HCT116 (cell line): ENCODE measurements at places on chromosomes 4 and X.

DNA sequence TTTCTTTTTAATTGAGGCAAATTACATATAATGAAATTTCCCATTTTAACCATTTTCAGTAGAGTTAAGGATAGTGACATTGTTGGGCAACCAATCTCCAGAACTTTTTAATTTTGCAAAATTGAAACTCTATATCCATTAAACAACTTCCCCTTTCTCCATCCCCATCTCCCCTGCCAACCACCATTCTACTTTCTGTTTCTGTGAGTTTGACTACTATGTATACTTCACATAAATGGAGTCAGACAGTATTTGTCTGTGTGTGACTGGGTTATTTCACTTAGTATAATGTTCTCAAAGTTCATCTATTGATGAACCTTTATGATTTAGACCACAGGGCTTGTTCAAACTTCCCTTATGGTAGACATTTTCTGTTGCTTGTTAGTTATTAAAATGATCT lies 364.5 kb upstream of the MAD2L1 start:
- no peak for DNase-seq

DNA sequence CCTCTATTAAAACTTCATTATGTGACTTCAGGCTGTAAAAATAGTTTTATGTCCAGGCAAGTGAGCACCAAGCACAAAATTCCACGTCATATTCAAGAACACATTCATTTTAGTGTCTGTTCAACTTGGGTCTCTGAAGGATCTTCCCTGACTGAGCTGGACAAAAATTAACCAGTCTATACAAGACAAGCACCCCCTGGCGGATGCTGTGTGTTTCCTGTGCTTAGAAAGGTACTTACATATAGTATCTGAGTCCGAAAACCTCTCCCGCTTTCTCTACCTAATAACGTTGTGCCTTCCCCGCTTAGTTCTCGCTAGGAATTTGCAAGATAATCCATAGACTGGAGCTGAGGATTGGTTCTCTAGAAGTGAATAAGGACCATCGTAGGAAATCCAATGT lies 2214.5 kb upstream of the TENM3 start:
- DNase-seq = peak; percentile 33

GRCh38 chrX:64571011-64571410 lies 175.8 kb upstream of the MTMR8 start:
- no peak for DNase-seq

DNA sequence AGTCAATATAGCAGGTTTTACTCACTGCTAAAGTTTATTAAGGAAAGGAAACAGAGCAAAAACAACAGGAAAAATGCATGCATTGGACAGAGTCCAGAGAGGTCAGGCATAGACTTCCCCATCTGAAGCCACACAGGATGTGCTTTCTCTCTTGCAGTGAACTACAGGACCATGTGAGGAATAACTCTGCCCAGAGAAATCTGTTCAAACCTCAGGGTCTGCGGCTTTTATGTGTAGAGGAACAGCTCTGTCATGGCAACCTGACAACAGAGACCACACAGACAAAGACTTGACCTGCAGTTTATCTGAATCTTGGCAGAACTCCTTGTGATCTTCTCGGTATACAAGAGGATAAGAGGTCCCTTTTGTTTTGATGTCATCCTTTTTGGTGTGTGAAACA lies 46.3 kb upstream of the LONRF3 start:
- no peak for DNase-seq

DNA sequence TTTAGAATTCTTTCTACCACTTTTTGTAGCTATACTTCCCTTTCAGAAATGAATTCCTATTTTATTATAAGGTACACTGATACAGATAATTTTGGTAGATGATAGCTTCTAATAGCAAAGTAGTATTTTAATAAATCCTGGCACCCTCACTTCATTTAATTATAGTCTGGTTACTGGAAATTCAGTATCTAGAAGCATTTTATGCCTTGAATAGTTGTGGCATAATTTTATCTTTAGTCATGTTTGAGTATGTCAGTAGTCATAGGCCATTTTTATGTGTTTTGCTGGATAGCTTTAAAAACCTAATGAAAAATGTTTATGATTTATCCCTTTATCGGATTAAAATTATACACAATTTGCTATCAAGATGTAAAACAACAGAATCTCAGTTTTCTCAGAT lies 92.3 kb downstream of the DIAPH2 start:
- DNase-seq = no peak

DNA sequence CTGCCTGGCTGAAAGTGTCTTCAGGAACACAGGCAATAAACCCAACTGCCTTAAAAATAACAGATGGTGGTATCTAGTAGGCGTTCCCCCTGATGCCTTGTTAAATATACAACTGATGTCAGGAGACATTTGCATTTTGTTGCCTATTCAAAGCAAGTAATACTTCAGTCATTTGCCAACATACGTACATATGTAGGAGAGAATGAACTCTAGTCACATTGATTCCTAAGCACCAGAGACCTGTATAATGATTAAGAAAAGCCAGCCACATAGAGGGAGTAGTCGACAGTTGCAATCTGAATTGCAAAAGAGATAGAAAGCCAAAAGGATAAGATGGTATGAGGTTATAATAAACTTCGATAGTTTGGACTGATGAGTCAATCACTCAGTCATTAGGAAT lies 191.0 kb upstream of the EMCN start:
- DNase-seq = no peak

- no peak for DNase-seq
These were observed 56.7 kb upstream of the ADGRL3 start for GRCh38 chr4:61143461-61143860.

DNA sequence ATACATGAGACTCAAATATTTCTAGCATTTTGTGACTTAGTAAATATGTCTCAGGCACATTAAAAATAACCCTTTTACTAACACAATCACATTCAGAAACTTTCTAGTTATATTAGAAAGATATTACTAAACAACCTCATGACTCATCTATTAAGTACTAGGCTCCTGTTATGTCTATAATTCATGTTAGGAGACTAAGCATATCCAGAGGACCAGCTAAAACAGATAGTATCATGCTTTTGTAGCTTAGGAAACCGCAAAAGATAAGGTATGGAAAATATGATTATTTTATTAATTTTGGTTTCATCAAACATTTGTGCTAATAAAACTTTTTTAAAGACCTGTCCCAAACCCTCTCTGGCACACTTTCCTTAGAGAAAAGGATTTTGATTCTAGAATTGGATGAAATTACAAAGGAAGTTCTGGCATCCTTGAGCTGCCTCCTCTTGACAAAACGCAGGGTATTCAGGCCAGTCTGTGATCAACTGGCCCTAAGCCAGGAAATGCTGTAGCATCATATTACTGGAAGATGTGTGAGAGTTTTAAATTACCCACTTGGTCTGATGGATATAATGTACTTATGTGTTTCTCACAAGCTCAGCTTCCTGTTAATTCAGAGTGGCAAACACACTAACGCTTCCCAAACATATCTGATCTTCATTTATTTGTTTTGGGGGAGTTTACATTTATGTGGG lies 60.4 kb downstream of the NRK start:
- no peak for DNase-seq

- no peak for DNase-seq
These were observed 40.1 kb upstream of the GPR78 start for GRCh38 chr4:8540072-8540471.

- DNase-seq = no peak
These were observed at the start of gene MAOA for GRCh38 chrX:43656005-43656494. Gene MAOA (plus strand): TSS chrX:43656299. CDS start chrX:43656342, 43 bp downstream.

DNA sequence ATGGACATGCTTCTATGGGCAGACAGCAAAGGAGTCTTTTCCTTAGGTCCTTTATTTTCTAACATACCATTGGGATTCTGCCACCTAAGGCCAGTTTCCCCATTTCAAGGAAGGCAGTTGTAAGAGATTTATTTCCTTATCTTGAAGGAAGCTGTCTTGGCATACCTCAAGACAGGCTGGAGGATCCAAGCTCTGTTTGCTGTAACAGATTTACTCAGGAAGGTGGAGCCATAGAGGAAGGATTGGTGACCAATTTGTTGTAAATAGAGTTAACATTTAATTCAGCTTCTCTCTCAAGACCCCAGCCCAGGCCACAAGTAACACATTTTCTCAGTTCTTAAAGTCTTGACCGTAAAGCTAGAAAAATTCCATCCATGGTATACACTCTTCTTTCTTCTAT lies 131.6 kb upstream of the TENM3 start:
- DNase-seq = no peak

DNA sequence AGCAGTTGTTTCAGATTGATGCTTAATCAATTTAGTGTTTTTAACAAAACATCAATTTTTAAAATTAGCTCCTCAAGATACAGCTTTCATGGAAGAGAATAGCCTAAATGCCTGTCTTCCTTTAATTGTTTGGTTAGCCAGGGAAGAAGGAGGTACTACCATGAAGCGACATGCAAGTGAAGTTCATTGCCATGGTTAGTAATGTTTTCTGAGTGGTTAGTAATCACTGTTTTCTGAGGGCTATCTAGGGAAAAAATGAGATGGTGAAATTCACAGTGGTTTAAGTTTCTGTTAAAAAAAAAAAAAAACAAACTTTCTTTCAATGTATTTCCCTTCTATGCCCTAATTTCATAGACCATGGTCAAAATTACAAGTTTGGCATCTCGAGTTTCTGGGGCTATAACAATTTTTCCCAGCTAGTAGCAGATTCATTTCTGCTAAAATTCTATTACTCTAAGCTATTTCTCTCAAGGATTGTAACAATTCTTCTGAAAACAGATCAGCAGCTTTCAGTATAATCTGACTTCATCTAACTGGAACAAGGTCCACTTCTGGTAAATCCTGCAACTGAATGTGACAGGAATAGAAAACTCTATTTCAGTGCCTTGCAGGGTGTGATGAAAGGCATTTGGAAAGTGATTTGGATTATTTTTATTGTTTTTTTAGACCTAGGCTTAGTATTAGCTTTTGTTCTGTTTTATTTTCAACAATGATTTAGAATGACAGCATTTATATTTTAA lies 157.0 kb downstream of the PCDH18 start:
- DNase-seq = no peak

DNA sequence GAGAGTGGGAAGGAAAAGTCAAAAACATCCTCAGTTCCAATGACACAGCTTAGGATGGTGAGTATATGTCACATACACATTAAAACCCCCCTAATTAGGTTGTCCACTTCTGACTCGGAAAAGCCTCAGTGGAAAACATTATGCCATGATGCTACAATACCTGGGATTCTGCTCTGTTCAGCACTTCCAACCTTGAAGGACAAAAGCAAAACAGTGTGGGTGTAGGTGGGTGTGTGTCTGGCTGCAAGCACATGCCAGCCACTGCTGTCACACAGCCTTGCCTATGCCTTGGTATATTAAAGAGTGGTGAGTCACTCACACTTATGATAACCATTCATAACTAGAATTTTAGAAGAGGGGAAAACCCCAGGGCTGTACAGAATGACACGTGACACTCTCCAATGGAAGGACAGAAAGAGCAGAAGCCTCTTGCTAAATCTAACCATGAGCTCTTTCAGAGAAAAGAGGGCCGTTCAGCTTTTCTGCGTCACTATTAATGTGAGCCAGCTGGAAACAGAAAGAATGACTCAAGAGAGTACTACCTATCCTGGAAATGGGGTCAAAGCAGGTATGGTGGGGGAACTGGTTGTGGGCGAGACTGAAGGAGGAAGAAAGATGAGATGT lies 159.6 kb downstream of the TET2 start:
- DNase-seq = no peak

GRCh38 chr4:173235050-173235449 lies 66.4 kb downstream of the GALNT7 start:
- no peak for DNase-seq

DNA sequence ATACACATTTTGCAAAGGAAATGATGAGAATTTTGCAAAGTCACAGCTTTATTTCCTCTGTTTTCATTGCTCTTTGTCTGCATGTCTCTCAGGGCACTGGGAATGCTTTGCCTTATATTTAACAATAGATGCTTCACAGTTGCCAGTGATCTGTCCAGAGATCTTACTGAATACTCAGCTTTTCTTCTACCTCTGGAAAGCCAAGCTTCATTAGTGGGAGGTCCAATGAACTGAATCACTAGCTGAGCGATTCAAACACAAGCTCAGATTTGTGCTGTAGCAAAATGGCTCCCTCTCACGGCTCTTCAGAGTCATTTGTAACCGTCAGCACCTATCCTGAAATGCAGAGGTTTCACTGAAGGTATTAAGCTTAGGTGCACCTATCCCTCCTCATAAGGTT lies 138.9 kb downstream of the DCLK2 start:
- DNase-seq = no peak

DNA sequence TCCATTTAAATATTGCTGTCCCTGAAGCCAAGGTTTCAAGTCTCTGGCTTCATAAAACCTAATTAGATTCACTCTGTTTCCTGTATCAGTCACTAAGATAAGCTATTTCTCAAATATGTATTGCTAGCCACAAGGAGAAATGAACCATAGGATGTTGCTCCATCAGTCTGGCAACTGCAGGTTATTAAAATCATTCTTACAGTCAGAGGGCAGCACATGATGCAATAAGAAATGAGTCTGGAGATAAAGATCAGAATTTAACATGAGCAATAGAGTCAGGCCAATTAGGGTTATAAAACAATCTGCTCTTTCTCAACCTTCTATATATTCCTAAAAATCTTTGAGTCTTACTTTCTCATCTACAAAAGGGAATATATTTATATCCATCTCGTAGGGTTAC lies 7.2 kb downstream of the PRKG2 start:
- no peak for DNase-seq

DNA sequence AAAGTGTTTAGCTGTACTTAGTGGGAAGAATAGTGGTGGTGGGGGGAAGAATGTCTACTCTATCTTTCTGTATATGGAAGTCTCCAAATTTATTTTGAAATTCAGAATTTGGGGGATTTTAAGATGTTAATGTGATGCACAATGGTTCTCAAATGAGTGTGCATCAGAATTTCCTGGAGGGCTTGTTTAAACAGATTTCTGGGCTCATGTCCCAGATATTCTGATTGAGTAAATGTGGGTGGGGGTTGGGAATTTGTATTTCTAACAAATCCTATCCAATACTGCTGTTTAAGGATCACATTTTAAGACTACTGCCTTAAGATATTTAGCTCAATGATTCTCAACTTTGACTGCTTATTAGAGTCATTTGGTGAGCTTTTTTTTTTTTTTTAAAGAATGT lies 15.1 kb upstream of the INTS6L start:
- DNase-seq = no peak

- DNase-seq = no peak
These were observed 181.9 kb downstream of the CEP135 start for GRCh38 chr4:56130606-56131155.

DNA sequence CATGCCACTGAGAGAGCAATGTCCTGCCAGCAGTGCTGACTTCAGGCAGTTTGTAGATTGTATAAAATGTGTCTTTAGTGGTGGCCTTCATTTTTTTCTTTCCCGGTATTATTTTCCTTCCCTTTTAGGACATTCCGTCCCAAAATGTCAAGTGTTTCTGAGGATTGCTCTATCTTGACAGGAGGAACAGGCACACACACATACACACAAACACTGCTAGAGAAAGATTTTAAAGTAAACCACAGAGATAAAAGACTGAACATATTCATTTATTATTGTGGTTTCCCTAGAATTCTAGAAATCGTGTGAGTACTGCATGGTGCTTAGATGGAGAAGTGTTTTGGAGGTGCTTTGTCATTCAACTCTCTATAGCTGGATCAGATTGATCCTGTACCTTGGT lies 111.9 kb downstream of the GABRB1 start:
- no peak for DNase-seq

GRCh38 chrX:7347465-7347864 lies 199.5 kb upstream of the PUDP start:
- DNase-seq = no peak
